ENCODE measurements at places on chromosomes 13 and 19. TPM values are rescaled to one million over a fixed set of nuclear protein-coding genes. Genes with fewer than 3 reads are reported as not detected.
A peak's percentile ranks its signal among the peaks of the same experiment; 100 is the strongest.

GRCh38 chr19:44808463-44809371, at the start of gene BCAM:
TSS of gene BCAM (plus strand) at chr19:44809103. CDS start at chr19:44809125, 22 bp downstream.
- peak; percentile 89 for DNase-seq

- DNase-seq, result no peak
Measured at GRCh38 chr19:32800754-32801153, 68.8 kb downstream of the SLC7A9 start.

DNA sequence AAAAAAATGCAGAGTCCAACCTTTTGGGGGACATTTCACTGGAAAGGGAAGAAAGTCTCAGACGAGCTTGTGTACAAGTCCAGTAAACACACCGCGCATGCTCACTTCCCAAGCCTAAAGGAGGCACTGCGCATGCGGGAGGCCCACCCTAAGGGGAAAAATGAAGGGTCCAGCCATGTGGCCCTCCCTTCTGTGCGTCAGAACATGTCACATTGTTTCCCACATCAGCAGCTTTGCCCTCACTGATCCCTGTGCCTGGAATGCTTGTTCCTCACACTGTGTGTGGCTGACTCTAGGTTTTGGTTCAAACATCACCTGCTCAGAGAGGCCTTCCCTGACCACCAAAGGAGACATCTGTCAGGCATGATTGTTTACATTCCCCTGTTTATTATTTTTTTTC, 4.4 kb downstream of the ELSPBP1 start:
- no peak for DNase-seq

DNA sequence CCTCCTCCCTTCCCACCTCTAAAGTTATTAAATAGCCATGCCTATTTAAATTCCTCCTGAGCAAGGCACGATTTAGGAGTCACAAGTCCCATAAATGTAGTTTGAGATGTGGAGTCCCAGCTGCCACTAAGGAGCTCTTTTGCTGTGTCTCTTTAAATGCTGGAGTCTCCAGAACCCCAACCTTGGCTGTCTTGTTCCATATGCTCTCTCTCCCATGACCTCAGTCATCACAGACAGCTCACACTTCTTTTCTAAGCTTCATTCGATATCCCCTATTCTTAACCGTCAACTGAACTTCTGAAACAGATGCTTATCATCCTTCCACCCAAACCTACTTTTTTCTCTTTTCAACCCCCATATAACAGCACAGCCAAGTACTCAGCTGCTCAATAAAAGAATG, 197.1 kb downstream of the VWA8 start:
- DNase-seq, result no peak

Gene CGB5
- total RNA-seq, result not detected

Gene DPF1
- total RNA-seq, result 2.1 TPM

- DNase-seq, result no peak
Measured at GRCh38 chr19:41478171-41478570, 35.2 kb downstream of the ERICH4 start.

DNA sequence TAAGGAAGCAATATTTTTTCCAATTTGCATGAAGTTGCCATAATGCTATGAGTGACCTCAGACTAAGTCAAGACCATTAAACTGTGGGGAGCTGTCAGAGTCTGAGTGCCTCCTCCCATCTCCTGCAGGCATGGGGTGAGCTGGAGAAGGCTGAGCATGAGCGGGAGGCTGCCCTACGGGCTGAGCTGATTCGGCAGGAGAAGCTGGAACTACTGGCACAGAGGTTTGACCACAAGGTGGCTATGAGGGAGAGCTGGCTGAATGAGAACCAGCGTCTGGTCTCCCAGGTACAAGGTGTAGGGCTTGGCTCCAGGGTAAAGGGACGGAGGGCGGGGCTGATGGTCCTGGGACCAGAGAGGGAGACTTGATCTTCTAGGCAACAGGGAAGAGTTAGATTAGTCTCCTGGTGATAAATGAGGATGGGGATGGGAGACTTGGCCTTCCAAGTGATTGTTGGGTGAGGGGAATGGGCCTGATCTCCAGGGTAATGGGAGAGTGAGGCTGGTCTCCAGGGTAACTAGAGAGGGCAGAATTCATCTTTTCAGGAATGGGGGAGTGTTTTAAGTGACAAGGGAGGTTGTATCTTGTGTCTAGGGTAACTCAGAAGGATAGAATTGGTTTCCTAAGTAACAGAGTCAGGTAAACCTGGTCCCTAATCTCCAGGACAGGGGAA, 36.0 kb downstream of the SPTBN4 start:
- no peak for DNase-seq

Gene FSD1
- not detected for total RNA-seq

GRCh38 chr19:50046649-50047503, 21.1 kb downstream of the ZNF473 start:
- DNase-seq, result peak; percentile 88

Gene ANKRD24
- 0.63 TPM for total RNA-seq

Gene NCCRP1
- not detected for total RNA-seq

All from aorta (tissue), 5 donors.